ENCODE measurements at places on chromosomes 1 and 21. TPM values are rescaled to one million over a fixed set of nuclear protein-coding genes. Genes with fewer than 3 reads are reported as not detected.

- no peak for DNase-seq
- no peak overlapping the region for H3K4me3 ChIP-seq
- H3K4me1 ChIP-seq: no peaks in the 10 kb centered on the region
These were observed 3.7 kb upstream of the ACTRT2 start for GRCh38 chr1:3017440-3018050.

DNA sequence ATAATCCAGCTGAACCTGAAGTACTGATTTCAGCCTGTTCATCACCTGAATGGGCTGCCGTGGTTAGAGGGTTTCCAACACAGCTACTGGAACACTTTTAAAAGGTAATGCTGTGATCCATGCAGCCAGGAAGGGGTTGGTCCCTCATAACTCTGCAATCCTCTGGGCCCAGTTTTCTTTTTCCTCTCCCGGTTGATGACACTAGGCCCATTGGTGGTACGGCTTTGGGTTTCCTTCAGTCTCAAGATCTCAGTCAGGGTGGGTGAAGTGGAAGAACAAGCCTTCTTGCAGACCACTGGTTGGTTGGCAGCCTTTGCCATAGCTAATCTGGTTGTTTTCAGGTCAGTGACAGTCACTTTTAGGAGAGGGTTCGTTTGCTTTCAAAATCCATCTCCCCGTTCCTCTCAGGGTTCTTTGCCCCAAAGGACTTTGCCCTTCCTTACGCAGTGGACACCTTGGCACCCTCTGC lies 502 bp upstream of the SLC35A3 start:
- no peaks in the 10 kb centered on the region for H3K27me3 ChIP-seq
- no peaks in the 10 kb centered on the region for H3K36me3 ChIP-seq
- peak overlapping the region; percentile 96 for H3K4me3 ChIP-seq
- H3K4me1 ChIP-seq: peaks cover 30% of the 10 kb centered on the region
- DNase-seq: no peak

DNA sequence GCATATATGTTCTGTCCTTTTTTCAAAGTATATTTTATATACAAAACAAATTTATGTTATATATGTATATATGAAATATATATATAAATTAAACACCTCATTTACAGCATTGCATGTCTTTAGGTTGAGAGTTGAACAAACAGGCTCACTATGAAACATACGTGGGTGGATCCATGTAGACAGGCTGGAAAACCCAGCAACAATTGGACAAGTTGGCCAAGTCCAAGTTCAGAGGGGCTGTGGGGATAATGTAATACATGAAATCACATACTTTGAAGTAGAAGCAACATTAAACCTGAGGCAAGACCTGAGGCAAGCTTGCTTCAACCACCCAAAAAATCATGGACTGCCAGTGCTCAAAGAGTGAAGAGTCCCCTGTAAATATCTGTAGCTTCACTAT lies 39.7 kb downstream of the KCNJ6 start:
- no peaks in the 10 kb centered on the region for H3K4me1 ChIP-seq
- no peak overlapping the region for H3K4me3 ChIP-seq
- DNase-seq: no peak
- no peak overlapping the region for H3K27ac ChIP-seq
- H3K27me3 ChIP-seq: no peaks in the 10 kb centered on the region
- no peaks in the 10 kb centered on the region for H3K36me3 ChIP-seq

GRCh38 chr21:15001113-15001512 lies 63.7 kb downstream of the NRIP1 start:
- H3K27me3 ChIP-seq: no peaks in the 10 kb centered on the region
- H3K4me3 ChIP-seq: no peak overlapping the region
- no peaks in the 10 kb centered on the region for H3K36me3 ChIP-seq

DNA sequence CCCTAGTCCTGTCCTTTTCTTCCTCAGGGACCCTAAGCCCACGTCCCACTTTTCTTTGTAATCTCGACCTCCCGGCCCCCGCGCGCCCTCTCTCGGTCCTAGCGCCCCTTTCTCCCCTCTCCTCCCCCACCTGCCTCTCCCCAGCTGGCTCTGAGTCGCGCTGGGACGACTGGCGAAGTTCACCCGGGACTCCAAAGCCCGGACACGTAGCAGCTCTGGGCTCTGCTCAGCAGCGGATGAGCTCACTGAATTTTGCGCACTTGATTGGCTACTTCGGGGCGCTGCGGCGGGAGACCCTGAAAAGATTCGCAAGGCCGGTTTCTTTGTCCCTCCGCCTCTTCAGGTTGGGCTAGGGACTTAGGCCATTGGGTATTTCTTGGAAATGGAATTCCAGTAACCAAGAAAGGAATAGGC lies 16.3 kb upstream of the ACKR1 start:
- no peaks in the 10 kb centered on the region for H3K4me1 ChIP-seq
- peaks cover 68% of the 10 kb centered on the region for H3K27me3 ChIP-seq
- DNase-seq: peak; percentile 23
- H3K4me3 ChIP-seq: no peak overlapping the region
- no peak overlapping the region for H3K27ac ChIP-seq

DNA sequence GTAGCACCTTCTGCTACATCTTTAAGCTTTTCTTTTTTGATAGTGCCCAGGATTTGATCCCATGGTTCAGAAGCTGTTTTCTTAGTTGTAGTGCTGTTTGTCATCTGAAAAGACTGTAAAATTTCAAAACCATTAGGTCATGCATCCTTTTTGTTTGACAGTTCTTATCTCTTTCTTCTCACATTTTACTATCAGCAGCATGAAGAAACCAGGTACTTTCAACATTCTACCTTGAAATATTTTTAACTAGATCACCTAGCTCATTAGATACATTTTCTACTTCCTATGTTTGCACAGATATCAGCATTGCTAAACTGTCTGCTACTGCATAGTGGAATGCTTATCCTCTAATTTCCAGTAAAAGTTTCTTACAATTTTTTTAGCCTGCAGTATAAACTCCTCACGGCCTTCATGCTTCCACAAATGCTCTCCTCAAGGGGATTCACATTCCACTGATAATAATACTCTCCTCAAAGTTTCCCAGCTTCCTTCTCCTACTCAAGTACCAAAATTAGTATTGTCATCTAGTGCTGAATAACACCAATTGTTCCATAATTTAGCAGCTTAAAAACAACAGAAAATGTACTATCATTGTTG lies 243.9 kb upstream of the ZRANB2 start:
- H3K27me3 ChIP-seq: no peaks in the 10 kb centered on the region
- no peak overlapping the region for H3K27ac ChIP-seq
- no peaks in the 10 kb centered on the region for H3K36me3 ChIP-seq
- no peak overlapping the region for H3K4me3 ChIP-seq
- DNase-seq: no peak
- H3K4me1 ChIP-seq: no peaks in the 10 kb centered on the region

GRCh38 chr1:227437495-227438008 lies 119.3 kb upstream of the CDC42BPA start:
- no peak for DNase-seq
- H3K27ac ChIP-seq: no peak overlapping the region
- H3K4me3 ChIP-seq: no peak overlapping the region
- H3K36me3 ChIP-seq: no peaks in the 10 kb centered on the region

DNA sequence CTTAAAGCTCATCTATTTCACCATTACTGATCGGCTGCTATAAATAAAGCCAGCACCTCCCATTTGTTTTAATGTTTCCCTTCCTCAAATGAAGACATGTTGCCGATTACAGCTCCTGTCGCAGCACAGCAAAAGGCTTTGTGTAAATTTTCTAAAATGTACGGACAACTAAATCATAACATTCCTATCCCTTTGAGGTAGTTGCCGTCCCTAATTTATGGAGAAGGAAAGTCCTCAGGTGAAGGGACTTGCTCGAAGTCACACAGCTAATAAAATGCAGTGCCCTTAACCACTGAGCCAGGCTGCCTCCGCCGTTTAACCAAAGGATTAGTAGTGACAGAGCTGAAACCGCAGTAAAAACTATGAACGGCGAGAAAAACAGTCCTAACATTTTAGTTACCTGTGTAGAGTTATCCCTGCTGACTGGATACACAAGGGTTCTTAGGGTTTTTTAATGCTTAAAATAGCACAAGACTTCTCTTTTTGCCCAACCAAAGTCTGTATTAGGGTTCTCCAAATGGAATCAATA lies 871 bp downstream of the PINK1 start:
- H3K27ac ChIP-seq: peak overlapping the region; percentile 21
- H3K4me3 ChIP-seq: peak overlapping the region; percentile 77
- no peaks in the 10 kb centered on the region for H3K36me3 ChIP-seq

- no peak overlapping the region for H3K27ac ChIP-seq
- H3K36me3 ChIP-seq: peaks cover 4% of the 10 kb centered on the region
- H3K27me3 ChIP-seq: no peaks in the 10 kb centered on the region
- H3K4me3 ChIP-seq: no peak overlapping the region
- DNase-seq: no peak
These were observed 40.6 kb downstream of the LHX4 start for GRCh38 chr1:180270530-180271271.

GRCh38 chr1:179632868-179633267 lies 41.2 kb downstream of the TDRD5 start:
- no peak overlapping the region for H3K4me3 ChIP-seq
- no peaks in the 10 kb centered on the region for H3K4me1 ChIP-seq
- H3K27ac ChIP-seq: no peak overlapping the region
- DNase-seq: no peak
- H3K27me3 ChIP-seq: peaks cover 2% of the 10 kb centered on the region
- no peaks in the 10 kb centered on the region for H3K36me3 ChIP-seq

- DNase-seq: no peak
- peaks cover 3% of the 10 kb centered on the region for H3K27me3 ChIP-seq
- H3K4me1 ChIP-seq: no peaks in the 10 kb centered on the region
These were observed 244.7 kb downstream of the SIPA1L2 start for GRCh38 chr1:232385221-232385620.

DNA sequence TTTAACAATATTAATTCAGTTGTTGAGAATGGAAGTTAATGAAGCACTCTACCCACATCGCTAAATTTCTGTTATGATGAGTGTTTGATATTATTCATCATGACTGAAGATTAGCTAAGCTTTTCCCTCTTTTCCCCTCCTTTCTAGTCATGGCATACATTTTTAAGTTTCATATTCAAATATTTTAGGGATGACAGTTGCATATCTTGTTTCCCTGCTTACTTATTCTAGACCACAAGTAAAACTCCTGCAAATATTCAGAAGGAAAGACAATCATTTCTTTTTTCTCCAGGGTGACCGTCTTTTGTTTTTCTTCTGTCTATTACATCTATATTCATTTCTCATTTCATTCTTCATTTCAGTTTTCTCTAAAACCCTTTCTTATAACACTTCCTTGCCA lies 906.0 kb downstream of the ADGRL2 start:
- no peaks in the 10 kb centered on the region for H3K27me3 ChIP-seq
- DNase-seq: no peak
- no peaks in the 10 kb centered on the region for H3K4me1 ChIP-seq
- no peak overlapping the region for H3K27ac ChIP-seq
- no peak overlapping the region for H3K4me3 ChIP-seq

- H3K27me3 ChIP-seq: no peaks in the 10 kb centered on the region
- DNase-seq: no peak
- H3K36me3 ChIP-seq: no peaks in the 10 kb centered on the region
- H3K4me1 ChIP-seq: peaks cover 11% of the 10 kb centered on the region
- H3K4me3 ChIP-seq: no peak overlapping the region
- no peak overlapping the region for H3K27ac ChIP-seq
These were observed 84.0 kb upstream of the IVNS1ABP start for GRCh38 chr1:185401019-185401418.

DNA sequence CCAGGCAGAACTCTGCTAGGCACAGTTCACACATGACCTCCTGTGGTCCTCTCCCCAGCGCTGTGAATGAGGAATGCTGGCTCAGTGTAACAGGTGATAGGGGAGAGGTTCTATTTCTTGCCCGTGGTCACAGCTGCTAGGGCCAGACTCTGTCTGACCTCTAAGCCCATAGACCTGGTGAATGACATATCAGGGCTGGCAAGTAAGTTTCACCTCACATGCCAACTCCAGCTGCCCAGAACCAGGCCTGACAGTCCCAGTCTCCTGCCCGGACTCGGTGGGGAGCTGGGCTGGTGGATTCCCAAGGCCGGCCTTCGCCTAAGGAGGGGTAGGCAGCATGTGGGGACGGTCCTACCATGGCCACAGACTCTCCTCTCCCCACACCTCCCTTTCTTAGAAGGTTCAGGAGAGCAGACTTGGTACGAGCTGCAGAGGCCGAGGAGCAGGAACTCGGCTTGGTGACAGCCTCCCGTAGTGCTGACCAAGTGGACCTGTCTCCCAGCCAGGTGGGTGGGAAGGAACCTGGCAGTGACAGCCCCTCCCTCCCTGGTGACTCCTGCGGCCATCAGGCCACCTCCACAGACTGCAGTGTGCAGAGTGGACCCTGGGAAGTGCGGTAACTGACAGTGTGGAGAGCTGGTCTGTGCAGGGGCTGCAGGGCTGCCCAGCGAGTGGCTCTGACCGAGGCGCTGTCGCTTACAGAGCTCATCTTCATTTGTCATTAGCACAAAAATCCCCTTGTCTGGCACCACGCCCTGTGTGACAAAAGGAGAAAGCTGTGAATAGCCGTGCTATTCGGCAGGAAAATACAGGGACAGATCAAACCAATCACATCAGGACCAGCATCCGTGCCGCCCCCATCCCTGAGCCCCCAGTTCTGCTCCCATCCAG lies 74.6 kb downstream of the SCCPDH start:
- H3K27ac ChIP-seq: no peak overlapping the region
- DNase-seq: no peak
- H3K4me1 ChIP-seq: no peaks in the 10 kb centered on the region
- no peak overlapping the region for H3K4me3 ChIP-seq
- no peaks in the 10 kb centered on the region for H3K36me3 ChIP-seq
- H3K27me3 ChIP-seq: no peaks in the 10 kb centered on the region

- H3K4me3 ChIP-seq: no peak overlapping the region
- H3K36me3 ChIP-seq: no peaks in the 10 kb centered on the region
- H3K4me1 ChIP-seq: peaks cover 48% of the 10 kb centered on the region
- no peaks in the 10 kb centered on the region for H3K27me3 ChIP-seq
- no peak overlapping the region for H3K27ac ChIP-seq
These were observed 30.5 kb upstream of the LRIG2 start for GRCh38 chr1:113042285-113043143.

Gene SLC37A1
- total RNA-seq: 12.7 TPM

Gene ATP6V1G3
- not detected for total RNA-seq

Gene EDARADD
- total RNA-seq: 6.2 TPM
